ENCODE measurements at places on chromosomes 3 and 15.
A peak's percentile ranks its signal among the peaks of the same experiment; 100 is the strongest.

DNA sequence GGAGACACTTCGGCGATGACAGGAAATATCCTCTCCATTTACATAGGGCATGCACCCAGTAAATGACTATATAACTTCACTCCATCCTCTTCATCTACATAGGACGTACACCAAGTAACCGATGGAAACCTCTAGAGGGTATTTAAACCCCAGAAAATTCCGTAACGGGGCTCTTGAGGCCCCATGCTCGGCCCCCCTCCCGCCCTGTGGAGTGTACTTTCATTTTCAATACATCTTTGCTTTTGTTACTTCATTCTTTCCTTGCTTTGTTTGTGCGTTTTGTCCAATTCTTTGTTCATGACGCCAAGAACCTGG lies 7.5 kb upstream of the FAM107A start:
- no peak for DNase-seq

DNA sequence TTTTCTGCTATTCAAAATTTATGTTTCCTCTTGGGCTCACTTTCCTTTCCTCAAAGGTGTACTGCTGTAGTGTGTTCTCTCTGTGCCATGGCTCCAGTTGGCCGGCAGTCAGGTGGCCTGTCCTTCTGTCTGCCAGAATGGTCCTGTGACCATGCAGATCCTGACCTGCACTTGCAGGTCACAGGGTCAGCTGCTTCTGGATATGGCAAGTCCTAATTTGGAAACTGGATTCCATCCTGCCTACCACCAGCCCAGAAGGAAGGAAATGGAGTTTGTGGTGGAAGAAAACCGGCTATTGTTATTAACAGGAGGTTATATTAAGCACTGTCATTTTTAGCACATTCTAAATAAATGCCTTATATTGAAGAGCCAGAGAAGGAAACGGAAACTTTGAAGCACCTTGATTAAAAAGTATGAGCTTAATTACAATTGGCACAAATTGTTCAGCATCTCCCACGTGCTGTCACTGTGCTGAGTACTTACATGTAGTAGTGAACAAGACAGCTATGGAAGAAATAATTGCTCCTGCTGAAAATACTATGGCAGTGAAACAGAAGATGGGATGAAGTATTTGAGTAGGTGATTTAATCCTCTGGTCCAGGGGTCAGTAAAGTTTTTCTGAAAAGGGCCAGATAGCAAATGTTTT lies 362.8 kb downstream of the PTPRG start:
- DNase-seq: no peak

GRCh38 chr3:37056826-37057225 lies 63.5 kb downstream of the MLH1 start:
- DNase-seq: no peak

GRCh38 chr3:192929755-192930547 lies 12.3 kb upstream of the MB21D2 start:
- no peak for DNase-seq

DNA sequence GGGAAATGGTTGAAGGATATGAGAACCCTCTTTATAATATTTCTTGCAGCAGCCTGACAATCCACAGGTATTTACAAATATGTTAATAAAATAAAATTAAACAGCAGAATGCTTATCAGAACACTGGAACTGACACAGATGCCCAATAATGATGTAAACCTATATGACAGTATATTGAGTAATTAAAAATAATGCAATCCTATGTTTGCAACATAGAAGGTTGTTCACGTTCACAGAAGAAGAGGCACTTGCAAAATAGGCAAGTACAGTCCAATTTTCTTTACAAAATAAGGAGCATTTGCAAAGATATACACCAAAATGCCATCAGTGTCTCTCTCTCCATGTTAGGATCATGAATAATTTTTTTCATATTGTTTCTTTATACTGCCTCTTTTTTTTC lies 397.0 kb upstream of the WNT5A start:
- no peak for DNase-seq

DNA sequence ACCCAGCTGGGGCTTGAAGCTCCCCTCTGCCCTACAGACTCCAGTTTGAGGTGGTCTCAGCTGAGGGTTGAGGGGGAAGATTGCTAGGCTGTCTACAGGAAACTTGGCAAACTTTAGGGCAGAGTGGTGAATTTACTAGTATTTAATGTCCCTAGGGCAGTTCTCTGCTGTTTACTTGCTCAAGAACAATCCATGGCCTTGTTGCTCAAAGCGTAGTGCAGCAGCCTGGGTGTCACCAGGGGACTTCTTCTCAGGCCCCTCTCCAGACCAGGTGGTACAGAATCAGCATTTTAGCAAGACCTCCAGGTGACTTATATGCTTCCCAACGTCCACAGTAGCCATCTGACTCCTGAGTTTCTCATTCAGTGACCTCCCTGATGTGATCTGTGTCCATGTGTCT lies 188.9 kb downstream of the NR1D2 start:
- no peak for DNase-seq

- no peak for DNase-seq
Measured at GRCh38 chr3:123700791-123701722, 116.2 kb upstream of the HACD2 start.

- DNase-seq: no peak
Measured at GRCh38 chr15:46278486-46279090, 643.8 kb downstream of the SQOR start.

DNA sequence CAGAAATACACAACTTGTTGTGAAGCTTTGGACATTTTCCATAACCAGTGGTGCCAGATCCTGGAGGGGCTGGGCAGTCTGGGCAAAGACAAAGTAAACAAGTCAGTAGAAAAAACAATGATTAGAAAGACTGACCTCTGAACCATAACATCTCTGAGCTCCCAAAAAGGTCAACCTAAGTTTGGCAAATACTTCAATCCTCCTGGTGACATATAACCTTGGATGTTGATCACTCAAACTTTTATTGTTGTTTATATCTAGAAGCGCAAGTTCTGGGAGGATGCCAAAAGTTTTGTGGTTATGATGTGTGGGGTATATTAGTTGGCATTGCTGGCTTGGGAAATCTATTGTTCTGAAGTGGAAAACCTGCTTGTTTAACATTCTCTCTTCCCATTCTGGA lies 257.7 kb downstream of the DIPK2A start:
- DNase-seq: no peak

DNA sequence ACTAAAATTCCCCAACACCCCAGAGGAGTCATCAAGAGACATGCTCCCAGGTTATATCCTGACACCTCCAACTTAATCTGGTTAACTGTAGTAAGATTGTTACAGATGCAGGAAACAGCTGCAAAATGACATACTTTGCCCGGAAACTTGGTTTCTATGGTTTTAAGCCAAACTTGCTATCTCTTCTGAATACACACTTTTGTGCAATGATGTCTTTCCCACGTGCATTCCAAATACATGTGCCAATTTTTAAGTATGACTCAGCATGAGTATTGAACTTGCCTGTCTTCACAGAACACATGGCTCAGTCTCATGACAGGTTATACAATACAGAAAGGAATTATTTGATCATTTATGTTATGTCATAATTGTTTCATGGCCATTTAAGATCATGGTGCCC lies 207.0 kb upstream of the DCBLD2 start:
- DNase-seq: no peak

GRCh38 chr15:52184721-52185120 lies 6.5 kb downstream of the GNB5 start:
- no peak for DNase-seq

- DNase-seq: no peak
Measured at GRCh38 chr3:24242012-24242698, 252.5 kb downstream of the THRB start.

DNA sequence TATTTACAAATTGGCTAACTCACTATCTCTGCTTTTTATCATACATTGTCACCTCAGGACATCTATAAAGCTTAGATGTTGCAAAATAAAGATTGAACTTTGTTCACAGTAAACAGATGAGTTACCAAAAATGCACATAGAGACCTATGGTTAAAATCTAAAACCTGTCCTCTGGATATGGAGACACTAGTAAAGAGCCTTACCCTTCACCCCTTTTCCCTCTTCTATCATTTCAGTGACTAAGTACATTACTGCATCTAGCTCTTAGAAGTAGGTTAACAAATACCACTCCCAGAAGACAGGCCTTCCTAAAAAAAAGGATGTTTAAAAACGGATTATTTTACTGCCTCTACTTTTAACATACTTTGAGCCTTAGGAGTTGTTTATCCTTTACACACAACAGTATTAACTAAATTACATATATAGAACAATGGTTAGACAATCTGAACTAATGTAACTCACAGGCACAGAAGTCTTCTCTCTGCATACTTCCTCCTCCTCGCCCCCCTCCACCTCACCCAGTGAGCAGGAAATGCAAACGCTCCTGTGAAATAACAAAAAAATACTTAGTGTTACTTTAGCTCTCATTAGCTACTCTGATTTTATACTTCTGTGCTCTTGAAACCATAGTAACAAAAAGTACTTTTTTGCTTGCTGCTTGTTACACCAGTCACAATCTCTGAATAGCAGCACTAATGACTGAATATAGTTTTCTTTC lies 23.3 kb downstream of the IREB2 start:
- DNase-seq: no peak

GRCh38 chr3:152842413-152842812 lies 7.5 kb downstream of the P2RY1 start:
- no peak for DNase-seq

GRCh38 chr3:186241910-186242821 lies 119.9 kb downstream of the DGKG start:
- no peak for DNase-seq

GRCh38 chr3:192917404-192918274 lies at the start of gene MB21D2:
MB21D2 (minus strand) TSS chr3:192917856; CDS start chr3:192917840, 16 bp downstream.
- DNase-seq: peak; percentile 94

- peak; percentile 42 for DNase-seq
Measured at GRCh38 chr15:29208352-29208751, 61.3 kb downstream of the NSMCE3 start.

- no peak for DNase-seq
Measured at GRCh38 chr3:1591327-1592028, 498.7 kb downstream of the CNTN6 start.

- no peak for DNase-seq
Measured at GRCh38 chr3:32571192-32571485, 481 bp upstream of the DYNC1LI1 start.

- DNase-seq: no peak
Measured at GRCh38 chr15:85598718-85599398, 195.9 kb downstream of the KLHL25 start.

Measured in right kidney (tissue), 9 donors.